ENCODE measurements at places on chromosomes 6 and 20.

DNA sequence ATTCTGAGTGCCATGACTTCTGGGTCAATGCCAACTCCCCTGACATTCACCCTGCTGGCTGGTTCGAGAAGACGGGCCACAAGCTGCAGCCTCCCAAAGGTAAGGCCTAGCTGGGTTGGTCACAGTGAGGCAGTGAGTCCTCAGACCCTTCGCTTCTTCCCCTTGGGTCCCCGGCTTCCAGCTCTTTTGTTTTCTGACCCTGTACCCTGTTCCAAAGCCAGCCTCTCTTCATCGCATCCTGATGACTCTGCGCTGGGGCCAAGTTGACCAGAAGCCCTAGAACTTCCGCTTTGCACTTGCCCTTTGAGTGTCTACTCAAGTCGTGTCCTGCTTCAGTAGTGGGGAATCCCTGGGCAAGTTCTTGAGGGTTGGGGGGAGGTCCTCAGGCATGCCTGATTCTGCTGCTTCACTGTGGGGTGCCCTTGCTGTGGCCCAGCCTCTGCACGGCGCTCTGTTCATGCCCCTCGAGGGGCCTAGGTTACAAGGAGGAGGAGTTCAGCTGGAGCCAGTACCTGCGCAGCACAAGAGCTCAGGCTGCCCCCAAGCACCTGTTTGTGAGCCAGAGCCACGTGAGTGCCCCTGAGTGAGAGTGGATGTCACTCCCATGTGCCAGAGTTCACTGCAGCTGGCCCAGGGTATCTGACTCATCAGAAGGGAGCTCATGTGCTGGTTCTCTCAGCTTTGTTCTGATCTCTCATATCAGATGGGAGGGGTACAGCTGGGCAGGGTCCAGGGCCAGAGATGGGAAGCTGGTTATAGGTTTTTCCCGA is 23.0 kb downstream of the L3MBTL1 start:
- no peak for DNase-seq

- DNase-seq = no peak
These were observed 129.5 kb upstream of the MMS22L start for GRCh38 chr6:97412511-97412910.

DNA sequence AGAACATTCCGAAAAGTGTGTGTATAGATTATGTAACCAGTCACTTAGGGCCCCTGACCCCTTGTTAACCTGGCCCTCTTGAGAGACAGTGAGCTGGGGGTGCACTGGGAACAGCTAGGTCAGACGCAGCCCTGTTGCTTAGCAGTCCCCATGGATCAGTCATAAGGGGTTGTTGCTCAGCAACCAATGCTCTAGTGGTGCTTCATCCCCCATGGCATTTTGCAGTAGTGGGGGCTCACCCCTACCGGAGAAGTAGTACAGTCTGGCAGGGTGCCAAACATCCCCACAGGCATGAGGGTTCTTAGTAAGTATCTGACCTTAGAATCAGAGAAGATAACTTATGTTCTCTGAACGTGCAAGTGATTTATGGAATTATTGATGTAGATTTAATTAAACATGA is 12.3 kb downstream of the PKIB start:
- DNase-seq = peak; percentile 88

DNA sequence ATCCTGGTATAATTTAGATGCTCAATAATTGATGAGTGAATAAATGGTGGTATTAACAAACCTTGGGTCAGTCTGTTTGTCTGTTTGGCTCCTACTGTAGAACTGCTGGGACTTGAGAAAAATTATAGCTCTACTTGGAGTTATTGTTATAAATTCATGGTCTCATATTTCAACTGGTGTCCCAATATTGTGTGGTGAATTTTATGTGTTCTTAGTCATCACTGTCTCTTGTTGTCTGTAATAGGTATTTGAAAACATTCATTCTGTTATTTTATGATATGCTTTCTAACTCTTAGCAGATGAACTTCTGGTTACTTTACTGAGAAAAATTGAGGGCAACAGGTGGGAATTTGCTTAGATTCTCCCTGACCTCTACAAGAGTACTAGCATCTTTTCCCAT is 221.4 kb downstream of the CDKAL1 start:
- no peak for DNase-seq

GRCh38 chr6:35223396-35223795 is 9.6 kb downstream of the SCUBE3 start:
- no peak for DNase-seq

GRCh38 chr6:82381278-82381677 is 17.7 kb downstream of the TPBG start:
- no peak for DNase-seq

DNA sequence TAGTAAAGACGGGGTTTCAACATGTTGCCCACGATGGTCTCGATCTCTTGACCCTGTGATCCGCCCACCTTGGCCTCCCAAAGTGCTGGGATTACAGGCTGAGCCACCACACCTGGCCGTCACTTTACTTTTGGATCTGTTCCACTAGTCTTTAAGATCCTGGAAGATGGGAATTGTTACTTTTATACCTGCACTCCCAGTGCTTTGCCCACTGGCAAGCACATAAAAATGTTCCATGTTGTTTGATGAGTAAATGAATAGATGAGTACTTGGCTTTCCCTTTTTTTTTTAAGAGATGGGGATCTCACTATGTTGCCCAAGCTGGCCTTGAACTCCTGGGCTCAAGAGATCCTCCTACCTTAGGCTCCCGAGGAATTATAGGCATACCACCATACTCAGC is 84.8 kb upstream of the SASH1 start:
- no peak for DNase-seq

- no peak for DNase-seq
These were observed 103.5 kb downstream of the TCP11 start for GRCh38 chr6:35037664-35038038.

Measured in NCI-H146 (cell line).